Activated T-helper 1 cell treated with anti-CD3 and anti-CD28 coated beads, Interleukin-12 subunit alpha, Interleukin-12 subunit beta, Interleukin-2, Interleukin-4 antibody, amounts not matched to agents 30 ng/mL and 10 ng/mL and 1 ng/mL, durations not matched to agents 14 hours and 24 hours and 36 hours (primary cell): ENCODE measurements at places on chromosomes 12 and 14. TPM values are rescaled to one million over a fixed set of nuclear protein-coding genes. Genes with fewer than 3 reads are reported as not detected.

- no peak for DNase-seq
Measured at GRCh38 chr12:88339254-88339949, 197.3 kb downstream of the TMTC3 start.

KLHDC1 gene
- 0.93 and 1.9 TPM in 2 replicates for total RNA-seq

- DNase-seq: no peak
Measured at GRCh38 chr12:26058308-26058707, 66.5 kb downstream of the BHLHE41 start.

- no peak for DNase-seq
Measured at GRCh38 chr12:19440916-19441315, 1.6 kb downstream of the AEBP2 start.

- DNase-seq: no peak
Measured at GRCh38 chr12:45350861-45351260, 135.0 kb downstream of the ANO6 start.

PLCZ1 gene
- total RNA-seq: not detected in 2 replicates

GRCh38 chr14:22131749-22132476 is 457.1 kb downstream of the DAD1 start:
- no peak for DNase-seq

DNA sequence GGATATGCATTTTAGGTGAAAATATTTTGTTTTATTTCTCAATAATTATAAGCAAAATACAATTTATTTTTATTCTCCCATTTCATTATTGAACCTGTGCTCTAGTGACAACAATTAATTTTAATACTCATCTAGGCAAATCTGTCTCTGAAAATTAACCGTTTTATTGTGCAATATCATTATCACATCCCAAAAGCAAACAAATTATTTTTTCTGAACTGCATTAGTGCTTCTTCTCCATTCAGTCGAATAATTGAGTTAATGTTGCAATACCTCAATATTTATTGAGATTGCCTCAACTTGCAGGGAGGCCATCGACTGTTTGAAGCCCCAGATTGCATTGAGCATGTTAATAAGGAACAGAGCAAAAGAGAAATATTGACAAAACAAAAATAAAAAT is 303.2 kb upstream of the LRFN5 start:
- no peak for DNase-seq

- DNase-seq: no peak
Measured at GRCh38 chr12:53700567-53700966, 24.7 kb upstream of the ATP5MC2 start.
